ENCODE measurements at places on chromosomes 2 and 18.

GRCh38 chr2:182113334-182113733 is 127.7 kb downstream of the PPP1R1C start:
- DNase-seq = no peak

DNA sequence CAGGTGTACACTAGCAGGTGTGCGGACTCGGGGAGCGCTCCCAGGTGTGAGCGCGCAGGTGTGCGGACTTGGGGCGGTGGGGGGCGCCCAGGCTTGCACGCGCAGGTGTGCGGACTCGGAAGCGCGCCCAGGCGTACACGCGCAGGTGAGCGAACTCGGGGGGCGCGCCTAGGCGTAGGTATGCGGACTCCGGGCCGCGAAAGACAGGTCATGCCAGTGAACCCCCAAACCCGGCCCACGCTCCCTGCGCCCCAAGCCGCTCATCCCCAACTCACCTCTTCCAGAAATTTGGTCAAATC is 342 bp downstream of the CYB5A start:
- DNase-seq = no peak

DNA sequence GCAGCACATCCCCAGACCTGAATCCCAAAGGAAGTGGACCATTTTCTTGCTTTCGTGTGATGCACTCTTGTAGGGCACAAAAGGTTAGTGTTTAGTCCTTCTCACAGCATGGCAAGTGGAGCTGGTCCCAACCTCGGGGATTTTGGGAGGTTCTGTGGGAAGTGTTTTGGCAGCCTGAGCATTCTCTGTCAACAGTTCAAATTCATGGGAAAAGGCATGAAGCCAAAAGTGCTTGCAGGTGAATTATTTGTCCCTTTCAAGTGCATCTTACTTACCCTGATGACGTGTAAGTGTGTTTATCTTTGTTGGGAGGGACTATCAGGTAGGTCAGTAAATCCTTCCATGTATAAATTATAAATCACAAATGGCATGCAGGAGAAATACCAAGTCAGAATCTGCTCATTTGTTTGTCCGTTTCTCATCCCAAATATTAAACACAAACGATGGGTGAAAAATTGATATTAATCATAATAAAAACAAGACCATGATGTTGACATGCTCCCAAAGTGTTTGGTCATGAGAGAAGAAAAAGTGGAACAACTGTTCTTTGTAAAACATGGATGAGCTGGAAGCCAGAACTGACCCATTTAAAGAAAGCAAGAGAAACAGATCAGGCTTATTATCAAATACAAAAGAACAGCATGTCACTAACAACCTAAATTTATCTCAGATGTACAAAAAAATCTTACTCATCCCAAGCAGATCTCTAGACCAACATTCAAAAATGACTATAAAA is 57.6 kb downstream of the EPHA4 start:
- no peak for DNase-seq

- no peak for DNase-seq
Observed at GRCh38 chr2:159179696-159180095, 106.8 kb downstream of the WDSUB1 start.

- DNase-seq = no peak
Observed at GRCh38 chr2:60505880-60506260, 47.6 kb downstream of the BCL11A start.

DNA sequence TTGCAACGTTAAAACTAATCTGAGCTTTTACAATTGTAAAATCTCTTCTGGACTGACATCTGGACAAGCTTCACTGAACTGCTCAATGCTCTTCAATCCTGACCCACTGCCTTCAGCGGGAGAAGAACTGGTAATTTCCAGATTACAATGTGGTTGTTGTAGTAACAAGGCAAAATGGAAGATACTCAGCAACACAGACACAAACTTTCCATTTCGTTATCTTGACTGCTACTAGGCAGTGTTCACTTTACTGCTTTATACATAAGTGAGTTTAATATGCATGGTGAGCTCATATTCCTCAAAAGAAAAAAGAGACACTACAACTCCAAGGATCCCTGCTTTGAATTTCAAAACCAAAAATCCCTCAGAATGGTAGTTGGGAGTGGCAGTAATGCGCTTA is 51.9 kb downstream of the GRB14 start:
- DNase-seq = no peak

DNA sequence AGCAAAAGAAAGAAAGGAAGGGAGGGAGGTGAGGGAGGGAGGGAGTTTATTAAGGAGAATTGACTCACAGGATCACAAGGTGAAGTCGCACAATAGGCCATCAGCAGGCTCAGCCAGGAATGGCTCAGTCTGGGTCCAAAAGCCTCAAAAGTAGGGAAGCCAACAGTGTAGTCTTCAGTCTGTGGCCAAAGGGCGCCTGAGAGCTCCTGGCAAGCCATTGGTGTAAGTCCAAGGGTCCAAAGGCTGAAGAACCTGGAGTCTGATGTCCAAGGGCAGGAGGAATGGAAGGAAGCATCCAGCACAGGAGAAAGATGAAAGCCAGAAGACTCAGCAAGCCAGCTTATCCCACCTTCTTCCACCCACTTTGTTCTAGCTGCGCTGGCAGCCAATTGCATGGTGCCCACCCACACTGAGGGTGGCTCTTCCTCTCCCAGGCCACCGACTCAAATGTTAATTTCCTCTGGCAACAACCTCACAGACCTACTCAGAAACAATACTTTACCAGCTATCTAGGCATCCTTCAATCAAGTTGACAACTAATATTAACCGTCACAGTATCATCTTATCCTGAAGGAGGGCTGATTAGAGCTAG is 5.8 kb upstream of the ACAA2 start:
- no peak for DNase-seq

DNA sequence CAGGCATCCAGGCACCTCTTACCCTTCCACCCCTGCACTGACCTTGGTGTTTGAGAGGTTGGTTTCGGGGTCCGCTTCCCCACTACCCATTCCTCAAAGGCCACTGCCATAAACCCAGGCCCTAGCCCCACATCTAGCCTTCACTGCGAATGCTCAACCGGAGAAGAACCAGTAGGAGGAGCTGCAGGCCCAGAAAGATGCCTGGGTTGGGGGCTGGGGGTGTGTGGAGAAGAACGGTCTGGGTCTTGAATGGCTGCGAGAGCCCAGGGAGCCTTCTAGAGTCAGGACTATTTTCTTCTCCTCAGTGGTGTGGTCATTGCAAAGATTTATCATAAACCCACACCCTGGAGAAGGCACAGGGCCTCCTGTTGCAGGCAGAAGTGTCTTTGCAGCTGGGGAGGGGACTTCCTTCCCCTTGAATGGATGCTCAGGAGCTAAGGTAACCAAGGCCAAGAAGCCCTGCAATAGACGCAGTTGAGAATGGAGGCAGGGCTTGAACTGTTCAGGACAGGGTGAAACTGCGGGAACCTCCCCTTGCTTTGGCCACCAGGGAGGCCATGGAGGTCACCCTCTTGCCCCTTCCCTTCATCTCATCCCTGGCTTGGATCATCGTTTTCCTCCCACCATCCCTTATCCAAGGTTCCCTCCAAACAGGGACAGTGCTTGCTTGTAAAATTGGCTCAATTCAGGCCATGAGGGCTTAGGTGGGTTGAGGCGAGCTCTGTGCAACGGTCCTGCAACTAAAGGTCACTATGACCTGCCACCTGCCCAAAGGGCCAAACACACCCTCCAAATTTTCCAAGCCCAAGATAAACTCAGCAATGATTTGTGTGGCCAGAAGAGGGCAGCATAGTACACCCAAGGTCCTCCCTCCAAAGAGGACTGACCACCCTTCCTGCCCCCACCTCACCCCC is 20.9 kb downstream of the THNSL2 start:
- peak; percentile 8 for DNase-seq

DNA sequence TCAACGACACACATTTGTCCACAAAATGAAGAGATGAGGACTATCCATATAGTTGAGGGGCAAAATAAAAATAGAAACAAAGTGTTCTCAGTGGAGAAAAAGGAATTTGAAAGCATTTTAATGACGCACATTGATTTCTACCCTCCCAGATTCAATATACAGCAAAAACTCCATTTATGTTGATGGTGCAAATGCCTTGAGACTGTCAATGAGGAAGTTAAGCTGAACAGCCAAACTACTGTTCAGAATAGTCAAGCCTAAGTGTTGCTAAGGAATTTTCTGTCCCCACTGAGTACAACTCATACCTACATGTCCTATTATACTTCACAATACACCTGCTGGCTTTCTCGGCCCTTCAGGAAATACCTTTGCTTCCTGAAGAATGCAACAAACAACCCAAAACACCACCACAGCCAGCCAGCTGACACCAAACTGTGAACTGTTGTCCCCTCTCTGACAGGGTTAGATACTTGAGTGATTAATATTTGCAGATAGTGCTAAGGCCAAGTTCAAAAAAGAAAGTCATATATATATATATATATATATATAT is 27.8 kb upstream of the DARS1 start:
- no peak for DNase-seq
